ENCODE measurements at places on chromosomes 1 and 21.

DNA sequence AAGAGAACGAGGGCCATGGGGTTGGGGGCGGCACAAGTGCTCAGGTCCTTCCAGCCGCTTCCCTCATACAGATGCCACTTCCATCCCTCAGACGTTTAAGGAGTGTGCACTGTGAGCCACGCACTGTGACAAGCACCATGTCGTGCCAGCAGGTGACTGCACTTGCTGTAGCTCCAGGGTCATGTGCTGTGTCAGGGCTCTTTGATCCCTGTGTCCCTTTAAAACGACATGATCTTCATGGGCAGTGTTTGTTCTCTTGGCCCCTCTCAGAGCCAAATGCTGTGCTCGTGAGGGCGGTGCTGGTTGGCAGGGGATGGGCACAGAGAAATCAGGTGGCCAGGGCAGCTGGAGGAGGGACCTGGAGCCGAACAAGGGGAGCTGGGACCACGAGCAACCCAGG, 19.9 kb downstream of the IL10RB start:
- no peak for DNase-seq

DNA sequence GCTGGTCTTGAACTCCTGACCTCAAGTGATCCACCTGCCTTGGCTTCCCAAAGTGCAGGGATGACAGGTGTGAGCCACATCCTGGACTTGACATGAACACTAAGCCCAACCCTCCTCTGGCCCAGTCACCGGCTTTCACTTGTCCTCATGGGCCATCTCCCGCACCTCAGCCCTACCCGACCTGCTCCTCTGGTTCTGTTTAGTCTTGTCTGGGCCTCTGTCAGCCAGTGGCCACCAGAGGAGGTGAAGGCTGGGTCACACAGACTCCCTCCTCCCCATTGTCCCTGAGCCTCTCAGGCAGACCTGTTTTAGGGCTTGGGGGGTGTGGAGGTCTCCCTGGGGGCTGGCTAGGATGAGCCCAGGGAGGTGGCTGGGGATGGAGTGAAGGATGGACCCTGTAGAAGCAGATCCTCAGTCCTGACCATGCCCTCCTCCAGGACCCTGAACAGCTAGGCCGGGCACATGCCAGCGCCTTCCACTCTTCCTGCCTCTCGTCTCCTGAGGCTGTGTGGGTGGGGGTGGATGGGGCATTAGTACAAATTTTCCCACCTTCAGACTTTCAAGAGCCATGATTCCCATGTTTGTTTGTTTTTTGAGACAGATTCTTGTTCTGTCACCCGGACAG, 26.1 kb upstream of the UMODL1 start:
- no peak for DNase-seq

DNA sequence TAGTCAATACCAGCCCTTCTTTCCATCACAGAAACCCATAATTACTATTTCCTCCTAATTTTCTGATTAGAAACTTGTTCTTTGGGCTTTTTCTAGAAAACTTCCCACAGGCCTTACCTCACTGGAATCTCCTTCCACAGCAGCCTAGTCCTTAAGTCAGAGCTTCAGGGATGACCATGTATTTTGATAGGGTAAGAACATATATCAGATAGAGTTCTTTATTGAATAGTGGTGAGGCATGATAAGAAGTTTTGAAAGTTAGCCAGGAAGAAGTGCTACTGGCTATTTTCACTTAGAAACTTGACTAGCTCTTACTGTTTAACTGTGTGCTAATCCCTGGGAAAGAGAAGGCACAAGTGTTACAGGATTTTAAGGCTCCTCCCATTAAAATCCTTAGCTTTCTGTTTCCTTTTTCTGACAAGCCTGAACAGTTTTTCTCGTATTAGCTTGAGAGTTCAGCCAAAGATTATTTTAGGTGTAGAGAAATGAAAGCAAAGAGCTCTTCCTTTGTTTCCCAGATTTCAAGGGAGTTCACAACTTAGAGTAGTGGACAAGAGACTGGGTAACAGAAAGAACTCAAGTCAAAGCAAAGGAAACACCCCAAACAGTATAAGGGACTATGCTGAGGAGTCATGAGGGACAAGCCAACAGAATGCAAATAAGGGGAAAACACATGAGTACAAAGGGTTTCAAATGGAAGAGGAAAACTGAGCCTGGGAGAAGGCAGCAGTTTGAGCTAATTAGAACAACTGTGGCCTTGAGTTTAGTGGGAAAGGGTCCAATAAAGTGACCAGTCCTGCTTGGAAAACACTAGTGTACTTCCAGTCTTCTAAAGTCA, 37.2 kb upstream of the AIM2 start:
- DNase-seq, result no peak

DNA sequence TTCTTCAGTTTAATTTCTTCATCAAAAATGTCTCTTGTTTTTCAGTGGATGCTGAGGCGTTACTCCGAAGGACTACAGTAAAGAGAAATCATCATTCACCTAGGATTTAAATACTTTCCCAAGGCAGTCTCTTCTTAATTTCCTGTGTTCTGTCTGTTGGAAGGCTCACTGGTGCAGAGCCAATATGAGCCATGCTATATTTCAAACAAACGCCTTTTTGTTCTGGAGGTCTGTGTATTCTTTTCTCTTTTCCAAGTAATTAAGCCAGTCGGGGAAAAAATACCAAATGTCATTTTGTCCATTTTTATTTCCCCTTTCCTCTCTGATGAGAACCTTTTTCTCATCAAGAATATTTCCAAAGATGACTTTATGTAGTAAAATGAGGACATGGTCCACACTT, 206.5 kb downstream of the RWDD3 start:
- no peak for DNase-seq

Data from PC-9 (cell line).